DMS79 (cell line): ENCODE measurements at places on chromosomes 5 and 9.

- DNase-seq, result no peak
These were observed 107.7 kb downstream of the TENT4A start for GRCh38 chr5:6820851-6821479.

GRCh38 chr9:122265149-122265915 is 650 bp downstream of the MRRF start:
- DNase-seq, result no peak

DNA sequence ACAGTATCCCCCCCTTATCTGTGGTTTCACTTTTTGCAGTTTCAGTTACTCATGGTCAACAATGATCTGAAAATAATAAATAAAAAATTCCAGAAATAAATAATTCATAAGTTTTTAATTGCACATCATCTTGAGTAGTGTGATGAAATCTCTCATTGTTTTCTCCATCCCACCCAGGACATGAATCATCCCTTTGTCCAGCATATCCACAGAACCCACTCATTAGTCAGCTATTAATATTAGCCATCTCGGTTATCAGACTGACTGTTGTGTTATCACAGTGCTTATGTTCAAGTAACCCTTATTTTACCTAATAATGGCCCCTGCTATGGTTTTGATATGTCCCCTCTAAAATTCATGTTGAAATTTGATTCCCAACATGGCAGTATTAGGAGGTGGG is 40.7 kb downstream of the FAM114A2 start:
- DNase-seq, result no peak

GRCh38 chr9:104941597-104941996 is 13.6 kb upstream of the ABCA1 start:
- no peak for DNase-seq

GRCh38 chr9:136403538-136403914 is 3.6 kb upstream of the SNAPC4 start:
- no peak for DNase-seq

DNA sequence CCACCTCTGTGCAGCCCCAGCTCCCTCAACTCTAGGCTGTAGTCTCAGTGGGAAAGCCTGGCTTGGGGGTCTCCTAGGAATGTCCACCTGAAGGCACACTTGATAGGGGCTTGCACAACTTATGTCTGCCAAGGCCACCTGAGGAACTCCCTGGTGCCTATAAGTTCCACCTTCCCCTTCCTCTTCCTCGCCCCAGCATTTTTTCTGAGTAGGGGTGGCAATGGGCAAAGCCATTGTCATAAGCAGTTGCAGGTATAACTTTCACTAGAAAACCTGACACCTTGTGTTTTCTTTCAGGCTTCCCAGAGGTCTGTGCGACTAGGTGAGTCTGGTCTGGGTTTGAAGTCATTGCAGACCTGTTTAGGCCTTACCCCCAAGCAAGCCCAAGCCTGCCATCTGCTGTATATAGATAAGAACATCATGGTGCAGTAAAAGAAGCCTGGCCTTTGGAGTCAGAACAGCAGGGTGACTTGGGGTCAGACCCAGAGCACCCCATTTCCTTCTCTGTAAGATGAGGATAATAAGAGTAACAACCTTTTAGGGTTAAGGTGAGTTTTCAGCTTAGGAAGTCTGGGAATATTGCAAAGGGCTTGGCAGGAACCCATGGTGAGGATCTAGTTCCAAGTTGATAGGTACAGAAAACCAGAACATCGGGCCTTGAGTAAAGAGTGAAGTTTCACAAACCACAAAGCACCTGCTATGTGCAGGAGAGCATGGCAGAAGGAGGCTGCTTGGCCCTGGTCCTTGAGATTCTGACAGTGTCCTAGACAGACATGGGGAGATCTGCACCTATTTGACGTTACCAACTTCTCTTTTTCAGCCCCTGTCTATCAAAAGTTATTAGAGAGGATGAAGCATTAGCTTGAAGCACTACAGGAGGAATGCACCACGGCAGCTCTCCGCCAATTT is 33.8 kb downstream of the TGFBI start:
- DNase-seq, result peak; percentile 12

GRCh38 chr9:134640506-134641172 is 964 bp upstream of the COL5A1 start:
- no peak for DNase-seq

GRCh38 chr5:19241690-19242089 is 746.3 kb downstream of the CDH18 start:
- DNase-seq, result no peak

DNA sequence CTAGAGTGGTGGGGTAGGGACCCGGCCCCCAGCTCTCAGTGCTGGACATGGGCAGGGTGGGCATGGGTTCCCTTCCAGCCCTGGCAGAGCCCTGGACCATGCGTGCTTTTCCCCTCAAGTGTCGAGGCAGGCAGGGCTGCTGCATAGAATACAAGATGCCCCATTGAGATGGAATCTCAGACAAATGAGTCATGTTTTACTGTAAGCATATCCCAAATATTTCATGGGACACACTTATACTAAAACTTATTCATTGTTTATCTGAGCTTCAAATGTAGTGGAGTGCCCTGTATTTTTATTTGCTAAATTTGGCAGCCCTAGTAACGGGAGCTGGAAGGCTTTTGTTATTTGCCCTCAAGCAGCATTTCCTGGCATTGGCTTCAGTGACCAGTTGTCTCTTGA is 3.2 kb upstream of the RNU6ATAC start:
- DNase-seq, result no peak

DNA sequence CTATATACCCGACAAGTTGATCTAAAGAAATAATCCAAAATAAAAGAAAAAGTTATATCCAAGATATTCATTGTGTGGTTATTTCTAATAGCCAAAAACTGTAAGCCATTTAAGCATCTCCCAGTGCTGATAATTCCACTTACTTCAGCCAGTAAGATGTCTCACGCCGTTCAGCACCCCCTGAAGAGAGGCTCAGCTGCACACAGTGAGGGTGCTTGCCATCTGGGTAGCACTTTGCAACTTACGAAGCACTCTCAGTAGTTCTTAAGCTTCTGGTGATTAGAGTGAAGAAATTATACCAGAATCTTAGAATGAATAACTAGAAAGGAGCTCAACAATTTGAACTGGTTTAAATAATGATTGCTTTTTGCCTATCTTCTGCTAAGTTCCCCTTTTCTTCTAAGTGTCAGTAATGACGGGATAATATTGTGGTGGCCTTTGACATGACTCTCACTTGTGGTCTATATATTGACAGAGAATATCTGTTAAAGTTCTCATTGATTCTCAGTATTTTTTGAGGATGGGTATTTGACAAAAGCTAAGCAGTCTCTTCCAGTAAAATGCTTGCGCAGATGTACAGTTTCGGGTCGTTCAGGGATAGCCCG is 26.2 kb upstream of the LTC4S start:
- no peak for DNase-seq

DNA sequence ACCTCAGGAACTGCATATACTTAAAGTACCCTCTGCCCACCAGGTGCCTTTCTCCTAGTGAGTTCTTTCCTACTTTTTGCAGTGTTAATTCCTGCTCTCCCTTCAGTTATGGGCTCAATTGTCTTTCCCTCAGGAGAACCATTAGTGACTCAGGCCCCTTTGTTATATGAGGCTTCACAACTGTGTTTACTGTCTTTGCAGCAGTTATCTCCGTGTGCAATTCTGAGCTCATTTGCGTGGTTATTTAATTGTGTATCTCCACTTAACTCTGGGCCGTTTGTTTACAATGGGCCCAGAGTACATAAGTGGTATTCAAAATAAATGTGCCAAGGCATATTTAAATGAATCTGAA is 9.6 kb downstream of the FBXO38 start:
- peak; percentile 47 for DNase-seq

DNA sequence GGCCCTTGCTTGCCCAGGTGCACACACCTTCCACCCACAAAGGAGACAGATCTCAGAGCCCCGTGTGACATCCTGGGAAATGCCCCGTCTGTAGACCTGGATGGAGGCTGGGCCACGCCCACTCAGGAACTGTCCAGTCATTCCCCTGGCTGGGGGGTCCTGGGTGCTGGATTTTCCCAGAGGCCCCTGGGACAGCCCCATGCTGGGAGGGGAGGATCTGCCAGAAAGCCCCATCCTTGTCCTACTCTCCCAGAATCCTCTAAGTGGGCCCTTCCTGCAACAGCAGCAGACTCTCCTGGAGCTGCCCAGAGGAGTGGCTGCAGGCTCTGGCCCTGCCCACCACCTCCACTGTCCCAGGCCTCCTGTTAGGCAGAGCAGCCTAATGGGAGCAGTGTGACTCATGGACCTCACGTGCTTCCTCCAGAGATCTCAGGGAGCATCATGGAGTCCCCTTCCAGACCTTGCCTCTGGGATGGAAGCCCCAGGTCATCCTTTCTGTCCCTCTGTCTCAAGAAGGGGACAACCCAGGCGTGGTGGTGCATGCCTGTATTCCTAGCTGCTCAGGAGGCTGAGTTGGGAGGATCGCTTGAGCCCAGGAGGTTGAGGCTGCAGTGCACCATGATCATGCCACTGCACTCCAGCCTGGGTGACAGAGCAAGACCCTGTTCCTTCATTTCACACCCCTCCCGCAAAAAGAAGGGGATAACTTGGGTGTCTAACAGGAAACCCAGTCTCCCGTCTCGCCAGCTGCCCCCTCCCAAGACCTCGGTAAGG is 51.7 kb downstream of the JADE2 start:
- DNase-seq, result no peak

DNA sequence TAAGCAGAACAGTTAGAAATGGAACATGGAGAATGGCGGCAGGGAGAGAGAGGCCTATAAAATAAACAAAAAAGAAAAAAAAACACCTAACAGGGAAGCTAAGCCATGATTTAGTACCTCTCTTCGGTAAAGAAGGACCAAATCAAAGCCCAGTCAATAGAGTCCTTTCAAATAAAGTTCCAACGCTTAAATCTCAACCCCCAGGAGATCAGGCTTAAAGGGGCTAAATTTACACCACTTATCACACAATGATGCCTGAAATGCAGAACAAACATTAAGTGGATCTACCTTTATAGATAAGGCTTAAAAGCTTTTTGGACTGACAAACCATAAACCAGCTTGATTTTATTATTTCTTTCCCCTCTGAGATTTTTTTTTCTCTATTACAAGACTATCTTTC is 66.3 kb downstream of the PRELID2 start:
- no peak for DNase-seq

GRCh38 chr5:171462928-171463861 is 43.7 kb downstream of the FGF18 start:
- no peak for DNase-seq

- no peak for DNase-seq
These were observed 9.9 kb downstream of the PTCH1 start for GRCh38 chr9:95506678-95507463.

DNA sequence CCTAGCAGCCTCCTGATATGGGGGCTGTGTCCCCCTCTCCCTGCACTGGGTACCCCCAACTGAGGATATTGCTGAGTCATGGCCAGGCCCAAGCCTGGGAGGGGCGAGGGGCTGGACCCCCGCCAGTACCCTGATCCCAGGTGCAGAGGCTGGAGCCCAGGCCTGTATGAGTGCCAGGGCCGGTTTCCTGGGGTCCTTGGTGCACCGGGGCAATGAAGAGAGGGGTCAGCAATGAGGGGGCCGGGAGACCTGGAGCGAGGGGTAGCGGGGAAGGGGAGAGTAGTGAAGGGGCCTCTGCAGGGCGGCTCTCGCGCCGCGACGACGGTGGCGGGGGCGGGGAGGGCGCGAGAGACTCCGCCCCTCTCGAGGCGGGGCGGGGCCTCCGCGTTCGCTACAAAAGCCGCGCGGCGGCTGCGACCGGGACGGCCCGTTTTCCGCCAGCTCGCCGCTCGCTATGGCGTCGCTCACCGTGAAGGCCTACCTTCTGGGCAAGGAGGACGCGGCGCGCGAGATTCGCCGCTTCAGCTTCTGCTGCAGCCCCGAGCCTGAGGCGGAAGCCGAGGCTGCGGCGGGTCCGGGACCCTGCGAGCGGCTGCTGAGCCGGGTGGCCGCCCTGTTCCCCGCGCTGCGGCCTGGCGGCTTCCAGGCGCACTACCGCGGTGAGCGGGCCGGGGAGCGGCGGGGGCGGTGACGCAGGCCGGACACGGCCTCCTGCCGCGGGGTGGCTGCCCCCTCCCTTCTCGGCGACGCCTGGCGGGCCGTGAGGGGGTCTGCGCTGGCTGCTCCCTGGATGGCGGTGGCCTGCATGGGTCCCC is at the start of gene SQSTM1:
Gene SQSTM1 (plus strand): TSS at position 423 of the 815 bp plus-strand sequence. CDS start 32 bp downstream, at position 455.
- DNase-seq, result peak; percentile 31

GRCh38 chr5:12704955-12705354 is 800.7 kb upstream of the CTNND2 start:
- DNase-seq, result no peak

DNA sequence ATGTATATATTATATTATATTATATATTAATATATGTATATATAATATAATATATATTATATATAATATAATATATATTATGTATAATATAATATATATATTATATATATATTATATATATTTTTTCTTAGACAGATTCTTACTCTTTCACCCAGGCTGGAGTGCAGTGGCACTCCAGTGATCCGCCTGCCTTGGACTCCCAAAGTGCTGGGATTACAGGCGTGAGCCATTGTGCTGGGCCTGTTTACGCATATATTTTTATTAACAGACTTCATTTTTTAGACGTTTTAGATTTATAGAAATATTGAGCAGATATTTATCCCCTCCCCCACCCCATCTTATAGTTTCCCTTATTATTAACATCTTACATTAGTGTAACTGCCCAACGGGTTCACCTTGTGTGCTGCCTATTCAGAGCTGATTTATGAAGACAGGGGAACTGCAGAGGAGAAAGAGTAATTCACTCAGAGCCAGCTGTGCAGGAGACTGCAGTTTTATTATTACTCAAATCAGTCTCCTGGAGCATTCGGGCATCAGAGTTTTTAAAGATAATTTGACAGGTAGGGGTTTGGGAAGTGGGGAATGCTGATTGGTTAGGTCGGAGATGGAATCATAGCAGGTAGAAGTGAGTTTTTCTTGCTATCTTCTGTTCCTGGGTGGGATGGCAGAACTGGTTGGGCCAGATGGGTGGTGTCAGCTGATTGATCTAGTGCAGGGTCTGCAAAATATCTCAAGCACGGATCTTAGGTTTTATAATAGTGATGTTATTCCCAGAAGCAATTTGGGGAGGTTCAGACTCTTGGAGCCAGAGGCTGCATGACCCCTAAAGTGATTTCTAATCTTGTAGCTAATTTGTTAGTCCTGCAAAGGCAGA is 93.4 kb downstream of the UNC13B start:
- no peak for DNase-seq

DNA sequence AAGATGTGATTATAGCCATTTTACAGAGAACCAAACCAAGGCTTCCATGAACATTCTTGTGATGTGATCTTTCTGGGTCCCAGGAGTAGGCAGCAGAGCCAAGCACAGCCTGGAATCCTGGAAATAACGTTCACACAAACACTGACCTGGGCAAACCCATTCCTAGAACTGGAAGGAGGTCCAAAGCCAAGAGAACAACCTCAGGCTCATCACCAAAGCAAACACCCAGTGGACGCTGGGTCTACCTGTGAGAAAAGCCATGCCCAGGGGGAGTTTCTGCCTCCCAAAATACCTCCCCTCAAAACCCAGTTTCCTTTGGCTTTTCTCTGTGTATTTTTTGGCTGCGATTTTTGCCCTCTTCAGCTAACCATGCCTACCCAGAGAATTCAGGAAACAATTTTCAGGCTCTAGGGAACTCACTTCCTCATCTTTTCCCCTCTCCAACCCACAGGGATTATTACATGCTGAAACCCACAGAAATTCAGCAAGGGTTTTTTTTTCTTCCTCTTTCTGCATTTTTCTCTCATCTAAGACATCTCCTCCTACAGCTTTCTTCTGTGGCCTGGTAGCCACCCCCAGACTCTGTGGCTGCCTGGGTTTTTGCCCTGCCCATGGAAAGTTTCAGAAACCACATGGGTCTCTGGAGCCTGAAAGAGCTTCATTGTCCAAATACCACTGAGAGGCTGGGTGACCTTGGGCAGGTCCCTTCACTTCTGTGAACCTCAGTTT is 75.0 kb downstream of the TNC start:
- DNase-seq, result no peak

GRCh38 chr9:131020388-131020787 is 11.4 kb downstream of the LAMC3 start:
- no peak for DNase-seq
